CD4-positive, alpha-beta T cell treated with Interleukin-12 subunit alpha and Interleukin-12 subunit beta, for 1 hour (primary cell): ENCODE measurements at places on chromosomes 2 and 18.

- no peak for DNase-seq
Measured at GRCh38 chr2:17231394-17231965, 286.8 kb downstream of the RAD51AP2 start.

GRCh38 chr18:3265564-3266033 lies 3.7 kb downstream of the MYL12B start:
- no peak for DNase-seq

DNA sequence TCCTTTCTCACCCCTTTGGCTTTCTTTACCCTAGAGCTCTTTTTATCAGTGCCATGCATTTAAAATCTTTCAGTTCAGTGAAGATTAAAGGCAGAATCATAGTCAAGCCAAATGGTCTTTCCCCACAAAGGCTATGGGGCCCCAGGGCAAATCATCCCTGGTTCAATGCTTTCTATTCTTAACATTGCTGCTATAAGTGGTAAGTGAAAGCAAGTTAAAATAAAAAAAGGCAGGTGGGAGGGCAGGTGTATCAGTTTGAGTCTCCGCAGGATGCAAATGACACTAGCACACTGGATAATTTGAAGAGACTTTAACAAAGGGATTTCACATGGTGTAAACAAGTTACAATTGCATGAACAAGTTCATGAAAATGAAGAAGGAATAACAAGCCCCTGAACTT lies 757.4 kb downstream of the SATB2 start:
- no peak for DNase-seq

GRCh38 chr2:133314795-133315194 lies 253.5 kb downstream of the NCKAP5 start:
- DNase-seq, result no peak

- DNase-seq, result no peak
Measured at GRCh38 chr2:138691667-138692066, 88.5 kb downstream of the NXPH2 start.

DNA sequence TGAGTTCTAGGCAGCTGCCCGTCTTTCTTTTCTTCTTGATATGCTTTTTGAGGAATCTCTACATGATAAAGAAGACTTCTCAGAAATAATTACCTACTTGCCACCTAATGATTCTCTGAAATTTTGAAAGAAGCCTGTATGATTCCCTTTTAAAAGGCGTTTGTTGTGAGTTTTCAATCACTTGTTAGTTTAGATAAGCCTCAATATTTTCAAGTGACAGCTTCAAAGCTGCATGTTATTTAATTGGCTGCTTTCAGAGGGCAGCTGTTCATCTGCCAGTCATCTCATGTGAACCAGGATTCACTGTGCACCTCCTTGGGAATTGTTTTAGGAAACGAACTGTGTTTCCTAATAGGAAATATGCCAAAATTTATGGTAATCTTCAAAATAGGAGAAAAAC lies 938.1 kb downstream of the CPS1 start:
- DNase-seq, result no peak

DNA sequence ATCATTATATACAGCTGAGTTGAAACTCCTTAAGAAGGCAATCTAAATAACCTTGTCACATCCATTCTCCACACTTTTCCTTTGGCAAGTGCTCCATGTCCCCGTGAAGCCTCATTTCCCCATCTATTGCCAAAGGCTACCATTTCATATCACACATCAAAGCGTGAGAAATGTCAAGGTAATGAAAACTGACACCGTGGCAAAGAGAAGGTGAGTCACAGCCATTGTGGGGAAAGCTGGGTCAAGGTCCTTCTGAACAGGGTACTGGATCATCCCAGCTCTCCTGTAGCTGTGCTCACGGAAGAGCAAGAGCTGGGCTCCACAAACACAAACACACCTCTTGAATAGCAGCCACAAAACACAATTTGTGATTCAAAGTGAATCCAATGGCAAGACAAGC lies 58.2 kb upstream of the REG3G start:
- no peak for DNase-seq

DNA sequence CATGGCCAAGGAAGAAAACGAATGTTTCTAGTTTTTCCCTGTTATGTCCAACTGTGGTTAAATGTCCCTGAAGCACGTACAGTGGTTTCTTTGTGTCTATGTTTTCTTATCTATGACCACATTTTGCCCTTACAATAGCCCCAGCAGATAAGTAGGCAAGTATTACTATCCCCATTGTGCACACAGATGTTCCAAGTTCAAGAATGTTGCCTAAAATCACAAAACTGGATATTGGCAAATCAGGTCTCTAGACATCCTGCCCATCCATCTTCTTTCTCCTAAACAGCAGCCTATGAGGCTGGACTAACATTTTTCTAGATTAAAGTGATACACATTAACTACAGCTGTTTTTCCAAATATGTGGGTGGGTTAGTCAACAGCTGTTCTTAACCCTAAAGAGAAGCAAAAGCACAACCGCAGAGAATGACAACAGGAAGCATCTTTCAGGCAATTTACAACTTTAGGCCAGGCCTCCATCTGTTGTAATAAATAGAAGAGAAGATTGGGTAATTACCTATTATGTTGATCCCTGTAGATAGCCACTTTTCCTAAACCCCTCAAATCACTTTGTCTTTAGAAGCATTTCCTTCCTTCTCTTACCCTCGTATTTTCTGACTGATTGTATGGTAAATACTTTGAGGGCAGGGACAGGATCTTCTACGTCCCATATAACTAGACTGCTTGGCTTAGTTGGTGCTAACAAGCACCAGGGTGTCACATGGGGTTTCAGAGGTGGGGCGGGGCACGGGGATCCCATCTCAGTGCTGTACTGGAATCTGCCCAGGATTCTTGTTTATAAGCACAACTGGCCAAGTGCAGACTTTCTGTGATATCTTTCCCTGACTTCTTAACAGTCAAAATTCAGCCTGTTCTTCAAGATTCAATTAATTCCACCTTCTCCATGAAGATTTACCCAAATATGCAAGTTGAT lies 132.1 kb upstream of the SETBP1 start:
- DNase-seq, result no peak

DNA sequence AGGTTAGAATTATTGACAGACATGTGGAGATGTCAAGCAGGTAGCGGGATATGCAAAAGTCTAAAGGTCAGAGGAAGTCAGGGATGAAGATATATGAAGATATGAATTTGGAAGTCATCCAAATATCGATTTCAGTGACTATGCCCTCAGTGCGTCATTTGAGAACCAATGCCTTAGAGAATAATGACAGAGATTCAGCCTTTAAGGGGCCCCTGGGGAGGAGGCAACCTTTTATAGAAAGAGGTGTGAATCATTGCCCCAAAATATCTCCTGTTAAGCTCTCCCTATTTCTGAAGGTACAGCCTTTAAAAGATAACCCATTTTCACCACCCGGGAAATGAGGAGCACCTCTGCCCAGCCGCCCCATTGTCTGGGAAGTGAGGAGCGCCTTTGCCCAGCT lies 223.4 kb downstream of the NCKAP5 start:
- DNase-seq, result no peak

DNA sequence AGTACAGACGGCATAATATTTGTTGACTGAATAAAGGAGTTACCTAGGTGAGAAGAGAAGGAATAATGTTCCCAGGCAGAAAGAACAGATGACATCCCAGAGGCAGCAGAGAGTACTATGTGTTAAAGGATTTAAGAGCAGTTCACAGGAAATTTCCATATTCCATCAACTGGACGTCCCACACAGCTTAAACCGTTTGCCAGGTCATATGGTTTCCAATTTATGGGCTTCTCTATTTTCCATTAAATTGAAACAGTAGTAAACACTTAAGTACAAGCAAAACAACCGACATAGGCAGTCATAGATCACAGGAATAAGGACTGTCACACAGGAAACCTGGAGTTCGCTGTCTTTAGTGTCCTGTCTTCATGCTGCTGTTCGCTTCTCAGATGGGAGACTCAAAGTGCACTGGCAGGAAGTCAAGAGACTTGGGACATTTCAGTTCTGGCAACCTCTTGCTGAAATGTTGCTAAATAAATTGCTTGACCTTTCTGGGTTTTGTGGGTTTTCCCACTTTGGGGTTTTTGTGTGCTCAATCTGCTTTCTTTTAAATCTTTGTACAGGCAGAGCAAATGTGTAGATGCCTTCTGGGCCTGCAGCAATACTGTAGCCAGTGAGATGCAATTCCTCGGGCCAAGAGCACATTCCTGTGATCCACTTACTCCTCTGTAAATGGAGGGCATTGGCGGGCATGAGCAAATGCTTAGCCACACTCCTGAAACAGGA lies 5.8 kb upstream of the PIEZO2 start:
- DNase-seq, result no peak

DNA sequence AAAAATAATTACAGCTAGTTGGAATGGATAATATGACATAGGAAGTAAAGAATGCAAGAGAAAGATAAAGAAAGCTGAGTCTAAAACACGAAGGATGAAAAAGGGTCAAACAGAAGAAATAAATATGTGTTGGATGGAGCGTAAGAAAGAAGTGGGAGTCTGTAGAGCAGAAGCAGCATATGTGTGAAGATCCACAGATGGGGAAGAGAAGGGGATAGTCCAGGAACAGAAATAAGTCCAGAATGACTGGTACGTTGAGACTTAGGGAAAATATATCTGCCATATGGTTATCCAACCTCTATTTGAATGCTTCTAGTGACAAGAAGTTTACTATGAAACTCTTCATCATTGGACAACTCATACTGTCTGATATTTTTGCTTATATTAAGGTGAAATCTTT lies 18.0 kb downstream of the ABCA12 start:
- no peak for DNase-seq

GRCh38 chr18:22698711-22699110 lies 234.4 kb upstream of the RBBP8 start:
- no peak for DNase-seq
